ENCODE measurements at places on chromosomes 12 and 14.

GRCh38 chr14:89444044-89444443, 27.0 kb upstream of the FOXN3 start:
- DNase-seq = no peak

DNA sequence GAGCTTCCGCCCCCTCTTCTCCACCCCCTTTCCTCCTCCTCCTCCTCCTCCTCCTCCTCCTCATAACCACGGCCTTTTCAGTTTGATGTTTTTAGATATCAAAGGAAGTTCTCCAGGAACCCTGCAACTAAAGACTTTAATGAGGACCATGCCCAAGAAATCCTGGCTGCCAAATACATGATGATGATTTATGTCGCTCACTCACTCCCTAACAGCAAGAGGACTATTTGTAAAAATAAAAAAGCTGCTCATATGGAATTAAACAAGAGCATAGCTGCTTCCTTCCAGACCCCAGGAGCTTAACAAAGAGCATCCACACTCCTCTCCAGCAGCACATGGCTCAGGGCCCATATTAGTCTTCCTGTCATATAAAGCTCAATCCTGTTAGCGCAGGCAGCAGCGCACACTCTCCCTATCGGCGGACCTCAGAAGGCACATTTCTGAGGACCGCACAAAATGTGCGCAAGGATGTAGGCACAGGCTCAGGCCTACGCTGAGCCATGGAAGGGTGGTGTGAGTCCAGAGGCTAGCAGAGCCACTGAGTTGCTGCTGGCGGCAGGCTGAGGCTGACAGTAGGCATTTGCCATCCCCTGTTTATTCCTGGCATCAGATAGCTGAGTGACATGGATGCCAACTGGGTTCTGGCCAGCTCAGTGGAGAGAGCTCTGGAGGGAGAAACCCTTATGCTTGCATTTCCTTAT, 232.8 kb downstream of the MSRB3 start:
- DNase-seq = peak; percentile 67

DNA sequence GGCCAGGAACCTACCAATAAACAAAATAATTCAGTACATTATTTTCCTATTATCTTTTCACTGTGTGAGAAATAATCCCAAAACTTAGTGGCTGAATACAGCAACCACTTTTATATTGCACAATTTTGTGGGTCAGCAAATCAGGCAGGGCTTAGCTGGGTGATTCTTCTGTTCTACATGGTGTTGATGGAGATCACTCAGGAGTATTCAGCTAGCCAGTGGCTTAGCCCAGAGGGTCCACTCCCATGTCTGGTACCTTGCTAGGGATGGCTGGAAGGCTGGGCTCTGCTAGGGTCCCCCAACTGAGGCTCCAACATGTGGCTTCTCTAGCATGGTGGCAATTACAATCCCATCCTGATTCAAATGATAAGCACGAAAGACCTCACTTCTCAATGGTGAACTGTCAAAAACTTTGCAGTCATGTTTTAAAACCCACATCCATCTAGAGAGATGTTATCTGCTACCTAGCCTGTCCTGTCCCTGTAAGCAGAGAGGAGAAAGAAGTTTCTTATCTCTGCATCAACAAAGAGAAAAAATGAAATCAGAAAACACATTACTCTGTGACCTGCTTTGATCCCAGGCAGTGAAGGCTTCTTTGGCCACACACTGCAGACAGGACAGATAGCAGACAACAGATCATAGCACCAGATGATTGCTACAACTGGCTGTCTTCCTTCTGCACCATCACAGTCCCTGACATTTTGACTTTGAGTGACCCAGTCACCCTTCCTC, 51.0 kb upstream of the MYL2 start:
- no peak for DNase-seq

DNA sequence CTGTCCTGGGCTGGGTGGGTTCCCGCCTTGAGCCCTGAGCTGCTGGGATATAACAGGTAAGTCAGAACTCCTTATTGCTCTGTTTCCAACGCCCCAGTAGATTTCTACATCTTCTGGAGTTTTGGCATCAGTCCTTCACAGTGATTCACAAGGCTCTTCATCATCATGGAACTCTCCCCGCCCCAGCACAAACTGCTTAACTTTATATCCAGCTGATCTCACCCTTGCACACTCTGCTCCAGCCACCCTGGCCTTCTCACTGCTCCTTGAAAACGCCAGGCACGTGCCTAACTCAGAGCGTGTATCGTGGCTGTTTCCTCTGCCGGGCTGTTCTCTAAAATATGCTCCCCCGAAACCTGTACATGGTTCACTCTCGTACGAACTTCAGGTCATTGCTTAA, 264.9 kb downstream of the NOVA1 start:
- no peak for DNase-seq

- DNase-seq = no peak
These were observed 1616.5 kb upstream of the FLRT2 start for GRCh38 chr14:83913476-83913875.

DNA sequence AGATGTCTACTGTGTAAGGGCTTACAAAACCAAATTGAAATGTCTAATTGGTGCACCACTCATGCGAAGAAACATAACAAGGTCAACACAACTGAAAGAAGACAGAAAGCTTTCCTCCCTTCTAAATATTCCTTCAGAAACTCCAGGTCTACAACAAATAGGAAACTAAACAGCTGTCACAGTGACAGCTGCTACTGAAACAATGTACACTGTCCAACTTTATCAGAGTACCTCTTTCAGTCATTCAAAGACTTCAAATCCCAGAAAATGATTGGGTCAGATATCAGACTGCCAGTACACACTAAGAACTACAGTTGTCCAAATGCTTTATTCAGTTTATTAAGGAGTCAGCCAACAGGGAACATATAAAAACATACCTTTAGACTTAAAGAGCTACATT, 35.2 kb downstream of the CEP128 start:
- no peak for DNase-seq

- no peak for DNase-seq
These were observed 18.8 kb downstream of the GNG2 start for GRCh38 chr14:51879170-51879569.

DNA sequence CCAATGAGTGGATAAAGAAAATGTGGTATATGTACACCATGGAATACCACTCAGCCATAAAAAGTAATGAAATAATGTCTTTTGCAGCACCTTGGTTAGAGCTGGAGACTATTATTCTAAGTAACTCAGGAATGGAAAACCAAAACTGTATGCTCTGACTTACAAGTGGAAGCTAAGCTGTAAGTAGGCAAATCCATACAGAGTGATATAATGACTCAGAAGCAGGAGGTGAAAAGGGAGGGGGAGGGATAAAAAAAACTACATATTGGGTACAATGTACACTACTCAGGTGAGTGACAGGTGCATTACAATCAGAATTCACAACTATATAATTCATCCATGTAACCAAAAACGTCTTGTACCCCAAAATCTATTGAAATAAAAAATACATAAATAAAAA, 15.1 kb upstream of the CLEC1A start:
- no peak for DNase-seq

GRCh38 chr12:121581686-121582429, 1.0 kb upstream of the KDM2B start:
- peak; percentile 72 for DNase-seq

GRCh38 chr12:9030776-9031175, 41.4 kb downstream of the KLRG1 start:
- no peak for DNase-seq
